ENCODE measurements at places on chromosomes 11 and 22. TPM values are rescaled to one million over a fixed set of nuclear protein-coding genes. Genes with fewer than 3 reads are reported as not detected.

GRCh38 chr11:131756479-131757110, 386.2 kb downstream of the NTM start:
- no peak for DNase-seq

GRCh38 chr11:35089666-35090065, 49.3 kb upstream of the CD44 start:
- no peak for DNase-seq

DNA sequence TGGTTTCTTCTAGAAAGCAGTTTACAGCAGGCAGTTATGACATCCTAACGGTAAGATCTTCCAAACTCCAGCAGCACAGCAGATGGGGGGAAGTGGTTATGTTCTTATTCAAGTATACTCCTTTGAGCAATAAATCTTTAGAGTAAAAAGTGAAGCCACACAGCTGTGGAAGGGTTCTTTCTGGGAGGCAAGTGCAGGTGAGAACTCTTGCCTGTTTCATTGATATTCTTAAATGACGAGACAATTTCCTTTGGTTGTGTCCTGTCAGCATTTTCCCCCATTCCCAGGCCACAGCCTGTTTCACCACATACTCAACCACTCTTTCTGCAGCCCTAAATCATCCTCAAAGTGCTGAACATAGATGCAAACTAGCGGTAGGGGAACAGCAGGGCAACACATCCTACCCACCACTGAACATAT, 207.3 kb upstream of the MTNR1B start:
- no peak for DNase-seq

Gene RAG1
- total RNA-seq = 0.33 TPM

Gene POU2AF1
- total RNA-seq = not detected

DNA sequence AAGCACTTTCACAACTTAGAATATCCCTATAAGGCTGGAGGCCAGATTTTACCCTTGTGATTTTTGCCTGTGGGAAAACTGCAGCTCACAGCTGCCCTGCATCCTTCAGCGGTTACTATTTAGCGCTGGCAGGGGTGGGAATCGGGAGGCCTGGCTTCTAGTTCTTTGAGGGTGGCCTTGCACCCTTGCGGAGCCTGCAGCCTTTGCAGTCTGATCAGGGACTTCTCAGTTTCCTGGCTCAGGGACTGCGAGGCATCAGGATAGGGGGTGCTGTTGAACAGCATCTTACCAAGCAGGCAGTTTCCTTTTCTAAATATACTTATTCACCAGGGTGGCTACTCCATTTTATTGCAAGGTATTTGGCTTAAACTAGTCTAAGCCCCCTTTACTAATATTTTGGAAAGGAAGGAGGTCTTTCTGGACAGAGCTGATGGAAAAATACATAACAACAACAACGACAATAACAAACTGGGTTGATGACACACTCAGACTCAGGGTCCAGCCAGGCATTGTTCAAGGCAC, 2.9 kb upstream of the APOA1 start:
- DNase-seq = no peak

DNA sequence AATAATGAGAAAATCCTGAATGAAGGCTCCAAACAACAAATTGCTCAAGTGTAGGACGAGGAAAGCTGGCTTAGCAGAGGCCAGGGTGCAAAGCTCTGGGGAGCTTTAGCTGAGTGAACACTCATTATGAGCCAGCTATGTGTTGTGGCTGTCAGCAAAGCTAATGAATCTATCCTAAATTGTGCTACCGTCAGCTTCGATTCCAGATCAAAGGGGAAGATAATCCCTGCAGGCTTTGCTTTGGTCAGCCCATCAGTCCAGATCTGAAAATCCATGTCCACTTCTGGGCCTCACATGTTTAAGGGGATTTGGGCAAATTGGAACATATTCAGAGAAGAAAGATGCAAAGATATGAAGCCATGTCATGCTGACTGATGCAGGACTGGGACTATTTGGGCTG, 180.9 kb upstream of the ZBED5 start:
- DNase-seq = no peak

Gene DMC1
- total RNA-seq = not detected
